NCI-H345 (cell line): ENCODE measurements at places on chromosomes 11 and 22.
A peak's percentile ranks its signal among the peaks of the same experiment; 100 is the strongest.

DNA sequence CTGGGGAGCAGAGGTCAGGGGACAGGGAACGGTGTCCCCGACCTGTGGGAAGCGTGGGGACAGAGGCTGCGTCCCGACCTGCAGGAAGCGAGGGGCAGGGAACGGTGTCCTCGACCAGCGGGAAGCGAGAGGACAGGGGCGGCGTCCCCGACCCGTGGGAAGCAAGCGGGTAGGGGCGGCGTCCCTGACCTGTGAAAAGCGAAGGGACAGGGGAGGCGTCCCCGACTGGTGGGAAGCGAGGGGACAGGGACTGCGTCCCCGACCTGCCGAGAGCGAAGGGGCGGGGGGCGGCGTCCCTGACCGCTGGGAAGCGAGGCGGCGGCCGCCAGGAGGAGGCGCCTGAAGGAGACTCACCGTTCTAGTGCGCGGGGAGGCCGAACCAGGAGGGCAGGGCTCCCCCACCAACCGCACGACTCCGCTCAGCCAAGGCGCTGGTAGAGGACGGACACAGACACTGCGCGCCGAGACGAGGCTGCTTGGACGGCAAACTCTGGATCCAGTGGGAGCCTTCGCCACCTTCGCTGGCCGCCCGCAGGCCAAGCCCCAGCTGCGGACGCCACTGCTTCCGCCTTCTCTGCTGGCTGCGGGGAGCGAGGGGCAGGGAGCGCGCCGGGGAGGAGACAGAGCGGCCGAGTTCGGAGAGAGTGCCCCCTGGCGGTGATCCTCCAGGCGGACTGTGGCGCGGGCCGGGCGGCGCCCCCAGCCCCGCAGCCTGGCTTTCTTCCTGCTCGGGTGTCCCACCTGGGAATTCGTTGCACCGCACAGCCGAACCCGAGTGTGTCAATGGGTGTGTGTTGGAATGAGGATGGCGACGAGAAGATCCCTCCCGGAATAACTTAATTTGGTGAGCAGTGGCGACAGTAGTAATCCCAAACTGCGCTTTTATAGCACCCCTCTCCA, at the start of gene TRAF6:
Gene TRAF6 (minus strand): TSS at position 579 of the 900 bp plus-strand sequence. CDS start 8,757 bp downstream, outside the sequence.
- DNase-seq = peak; percentile 88

GRCh38 chr11:13109616-13110015, 100.5 kb downstream of the RASSF10 start:
- no peak for DNase-seq

- DNase-seq = no peak
Measured at GRCh38 chr11:29913352-29913751, 103.5 kb downstream of the KCNA4 start.

DNA sequence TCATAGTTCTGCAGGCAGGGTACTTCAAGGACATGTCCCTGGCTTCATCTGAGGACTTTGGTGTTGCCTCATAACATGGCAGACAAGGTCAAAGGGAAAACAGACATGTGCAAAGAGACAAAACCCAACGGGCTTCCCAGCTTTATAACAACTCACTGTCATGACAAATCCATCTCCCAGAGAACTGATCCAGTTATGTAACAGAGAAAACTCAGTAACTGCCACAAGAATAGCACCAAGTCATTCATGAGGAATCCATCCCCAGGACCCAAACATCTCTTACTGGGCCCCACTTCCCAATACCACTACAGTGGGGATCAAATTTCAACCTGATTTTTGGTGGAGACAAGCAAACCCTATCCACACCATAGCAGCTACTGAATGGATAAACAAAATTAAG, 13.0 kb downstream of the OR52N4 start:
- no peak for DNase-seq

GRCh38 chr11:10868352-10868751, 10.5 kb upstream of the ZBED5 start:
- DNase-seq = no peak

GRCh38 chr22:17712441-17712840, 61.8 kb downstream of the BID start:
- DNase-seq = no peak

DNA sequence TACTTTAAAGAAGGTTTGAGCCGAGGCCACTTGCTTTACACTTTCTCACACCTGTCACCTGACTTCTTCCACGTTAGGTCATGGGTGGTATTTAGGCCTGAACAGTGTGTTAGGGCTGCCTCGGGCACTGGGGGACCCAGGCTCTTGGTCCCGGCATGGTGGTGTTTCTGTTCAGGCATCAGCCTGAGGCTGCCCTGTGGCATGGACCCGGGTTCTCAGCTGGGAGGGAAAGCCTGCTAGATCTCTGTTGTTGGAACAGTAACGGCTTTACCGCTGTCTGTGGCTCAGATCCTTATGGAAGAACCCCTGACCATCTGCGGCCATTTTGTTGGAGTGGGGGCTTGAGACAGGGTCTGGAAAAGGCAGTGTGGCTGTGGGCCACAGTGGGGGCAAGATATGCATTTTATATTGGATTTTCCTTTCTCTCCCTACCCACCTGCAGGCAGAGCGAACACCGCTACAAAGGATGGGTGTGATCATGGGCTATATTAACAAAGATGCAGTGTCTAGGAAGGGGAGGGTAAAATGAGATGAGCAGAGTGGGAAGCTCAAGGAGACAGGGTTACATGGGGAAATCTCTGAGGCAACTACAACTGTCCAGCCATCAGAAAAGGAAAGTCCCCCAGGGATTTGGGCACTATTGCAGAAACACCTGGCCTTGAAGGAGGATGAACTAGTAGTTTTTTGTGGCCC, 1.6 kb upstream of the KCNJ11 start:
- DNase-seq = no peak

DNA sequence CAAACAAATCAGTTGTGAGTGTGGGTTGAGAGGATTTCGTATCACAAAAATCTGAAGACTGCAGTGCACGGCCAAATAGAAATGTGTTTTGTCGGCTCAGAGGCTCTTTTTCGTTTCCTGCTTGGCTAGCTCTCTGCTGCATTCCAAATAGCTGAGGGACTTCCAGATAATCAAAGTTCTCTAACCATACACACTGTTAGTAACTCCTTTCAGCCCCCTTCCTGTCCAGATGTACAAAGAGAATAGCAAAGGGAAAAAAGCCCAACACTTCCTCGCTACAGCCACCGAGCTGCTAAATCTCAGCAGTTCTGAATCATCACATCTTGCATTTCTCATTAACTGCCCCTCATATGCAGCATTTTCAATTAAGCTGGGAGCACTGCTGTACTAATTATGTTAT, 203.1 kb downstream of the TENM4 start:
- no peak for DNase-seq
